Suppressor macrophage treated with lipopolysaccharide for 4 hours (primary cell): ENCODE measurements at places on chromosomes 7 and 10.

GRCh38 chr7:77339726-77340125 lies 76.4 kb downstream of the GSAP start:
- DNase-seq: no peak

DNA sequence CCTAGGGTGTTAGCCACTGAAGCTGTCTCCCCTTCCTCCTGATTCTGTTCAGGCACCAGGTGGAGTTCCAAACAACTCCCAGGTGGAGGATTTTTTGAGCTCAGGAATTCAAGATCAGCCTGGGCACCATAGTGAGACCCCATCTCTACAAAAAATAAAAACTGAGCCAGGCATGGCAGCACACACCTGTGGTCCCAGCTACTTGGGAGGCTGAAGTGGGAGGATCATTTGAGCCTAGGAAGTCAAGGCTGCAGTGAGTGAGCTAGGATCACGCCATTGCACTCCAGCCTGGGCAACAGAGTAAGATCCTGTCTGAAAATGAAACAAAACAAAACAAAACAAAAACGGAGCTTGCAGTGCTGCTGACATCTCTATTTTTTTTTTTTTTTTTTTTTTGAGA lies 128.8 kb upstream of the CALN1 start:
- no peak for DNase-seq

GRCh38 chr10:95730233-95730632 lies 25.7 kb upstream of the ENTPD1 start:
- DNase-seq: peak; percentile 66

- DNase-seq: no peak
Observed at GRCh38 chr10:31071232-31072005, 39.8 kb upstream of the ZNF438 start.

DNA sequence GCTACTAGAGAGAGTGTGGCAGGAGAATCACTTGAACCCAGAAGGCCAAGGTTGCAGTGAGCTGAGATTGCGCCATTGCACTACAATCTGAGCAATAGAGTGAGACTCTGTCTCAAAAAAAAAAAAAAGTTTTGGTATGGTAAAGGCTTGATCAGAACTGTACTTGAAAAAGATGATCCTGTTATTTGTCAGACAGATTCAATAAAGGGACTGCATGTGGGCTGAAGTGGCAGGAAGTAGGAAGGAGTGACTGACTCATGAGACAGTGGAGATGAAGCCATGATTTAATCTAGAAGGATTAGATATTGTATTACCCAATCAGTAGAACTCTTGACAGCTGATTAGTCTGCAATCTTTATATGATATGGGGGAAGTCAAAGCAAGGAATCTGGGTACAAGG lies 2.7 kb upstream of the TMEM254 start:
- DNase-seq: peak; percentile 77

- peak; percentile 43 for DNase-seq
Observed at GRCh38 chr7:95690367-95690947, 81.9 kb upstream of the DYNC1I1 start.

DNA sequence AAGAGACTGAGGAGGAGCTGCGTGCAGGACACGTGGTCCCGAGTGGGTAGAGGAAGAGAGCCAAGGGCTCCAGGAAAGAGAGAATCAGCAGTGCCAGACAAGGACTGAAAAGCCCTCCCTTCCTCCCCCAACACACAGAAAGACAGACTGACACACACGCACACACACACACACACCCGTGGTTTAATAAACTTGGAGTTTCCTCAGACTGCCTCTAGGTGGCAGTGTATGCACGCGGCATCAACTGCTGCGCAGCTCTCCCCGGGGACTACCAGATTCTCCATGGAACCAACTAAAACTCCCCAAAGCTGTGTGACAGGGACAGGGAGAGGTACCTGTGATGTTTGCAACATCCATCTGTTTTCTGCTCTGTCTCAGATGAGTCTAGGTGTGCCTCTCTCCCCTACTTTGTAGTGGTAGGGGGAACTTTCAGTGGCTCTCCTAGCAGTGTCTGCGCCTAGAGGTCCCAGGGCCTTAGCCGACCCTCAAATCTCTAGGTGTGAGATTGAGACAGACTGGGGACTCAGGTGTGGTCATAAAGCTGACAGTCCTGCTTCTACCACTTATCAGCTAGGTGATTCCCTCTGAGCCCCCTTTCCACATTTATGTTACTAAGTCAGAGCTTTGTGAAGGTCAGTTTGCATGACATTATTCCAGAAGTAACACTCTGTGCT lies 9.3 kb upstream of the TSPAN14 start:
- DNase-seq: peak; percentile 76

- DNase-seq: peak; percentile 8
Observed at GRCh38 chr7:38748056-38748610, 117.0 kb upstream of the AMPH start.

DNA sequence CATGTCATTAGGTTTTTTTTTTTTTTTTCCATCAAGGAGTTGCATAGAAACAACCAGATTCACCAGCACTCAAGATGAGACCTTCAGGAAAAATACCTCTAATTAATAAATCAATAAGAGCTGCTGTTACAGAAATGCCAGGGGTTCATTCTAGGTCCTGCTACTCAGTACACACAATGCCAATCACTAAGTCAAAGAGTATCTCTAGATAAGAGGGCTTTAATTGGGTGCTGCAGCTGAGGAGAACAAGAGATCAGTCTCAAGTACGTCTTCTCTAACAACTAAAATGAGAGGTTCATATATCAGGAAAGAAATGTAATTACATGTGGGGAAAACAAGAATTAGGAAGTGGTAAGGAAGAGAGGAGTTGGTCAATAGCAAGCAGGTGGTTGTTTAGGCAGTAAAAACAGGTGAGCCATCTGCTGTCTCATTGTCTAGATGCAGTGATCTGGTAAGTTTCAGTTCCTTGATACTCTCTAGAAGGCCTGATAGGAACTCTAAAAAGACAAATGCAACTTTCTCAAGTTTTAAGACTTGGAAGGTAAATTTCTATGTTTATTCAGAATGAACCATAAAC lies 272.9 kb upstream of the ZWINT start:
- no peak for DNase-seq

- DNase-seq: no peak
Observed at GRCh38 chr7:80661729-80662128, 23.3 kb downstream of the CD36 start.

- DNase-seq: no peak
Observed at GRCh38 chr10:78770167-78771090, 298.3 kb upstream of the ZMIZ1 start.

DNA sequence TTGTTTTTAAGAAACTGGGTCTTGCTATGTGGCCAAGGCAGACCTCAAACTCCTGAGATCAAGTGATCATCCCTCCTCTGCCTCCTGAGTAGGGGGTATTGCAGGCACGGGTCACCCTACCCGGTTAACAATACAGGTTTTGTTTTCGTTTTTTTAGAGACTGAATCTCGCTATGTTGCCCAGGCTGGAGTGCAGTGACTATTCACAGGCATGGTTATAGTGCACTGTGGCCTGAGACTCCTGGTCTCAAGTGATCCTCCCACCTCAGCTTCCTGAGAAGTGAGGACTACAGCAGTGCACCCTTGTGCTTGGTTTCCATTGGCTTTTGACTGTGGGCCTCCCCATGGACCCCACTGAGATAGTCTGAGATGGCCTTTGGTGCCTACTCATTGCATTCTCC lies 3.8 kb upstream of the TRIM24 start:
- DNase-seq: no peak

GRCh38 chr7:157266272-157266671 lies 70.5 kb upstream of the DNAJB6 start:
- no peak for DNase-seq

GRCh38 chr7:31119249-31119648 lies 67.1 kb downstream of the ADCYAP1R1 start:
- DNase-seq: no peak

DNA sequence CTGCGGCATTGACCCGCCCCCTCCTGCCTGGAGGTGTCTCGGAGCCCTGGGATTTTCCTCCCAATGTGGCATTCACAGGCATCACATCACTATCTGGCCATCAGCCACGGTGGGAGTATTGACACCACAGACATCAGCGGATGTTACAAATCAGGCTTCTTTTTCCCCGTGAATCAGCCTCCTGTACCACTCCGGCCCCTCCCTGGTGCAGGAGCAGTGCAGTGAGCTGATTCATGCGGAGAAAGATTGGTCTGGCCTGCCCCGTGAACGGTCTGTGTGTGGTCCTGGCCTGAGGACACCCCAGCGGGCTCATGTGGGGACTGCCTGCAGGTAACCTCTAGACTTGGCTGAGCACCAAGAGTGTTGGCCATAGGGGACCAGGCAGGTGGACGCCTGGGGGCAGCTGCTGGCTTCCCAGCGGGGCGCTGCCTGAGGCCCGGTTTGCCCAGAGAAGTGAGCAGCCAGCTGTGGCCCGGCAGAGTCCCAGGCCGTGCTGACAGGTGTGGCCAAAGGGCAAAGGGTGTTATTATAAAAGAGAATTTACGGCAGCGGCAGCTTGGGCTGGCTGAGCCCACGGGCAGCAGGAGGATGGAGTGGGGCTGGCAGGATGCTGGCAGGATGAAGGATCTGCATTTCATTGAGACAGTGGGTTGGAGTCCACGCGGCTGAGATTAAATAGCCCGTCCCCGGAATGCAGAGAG lies 32.1 kb upstream of the GNA12 start:
- DNase-seq: no peak

- DNase-seq: no peak
Observed at GRCh38 chr7:45347804-45348203, 190.2 kb downstream of the RAMP3 start.

GRCh38 chr10:112304267-112304859 lies 21.2 kb downstream of the TECTB start:
- DNase-seq: no peak

- no peak for DNase-seq
Observed at GRCh38 chr7:21125297-21125696, 302.6 kb upstream of the SP4 start.

GRCh38 chr10:29434111-29434510 lies 145.2 kb downstream of the LYZL1 start:
- DNase-seq: peak; percentile 45

DNA sequence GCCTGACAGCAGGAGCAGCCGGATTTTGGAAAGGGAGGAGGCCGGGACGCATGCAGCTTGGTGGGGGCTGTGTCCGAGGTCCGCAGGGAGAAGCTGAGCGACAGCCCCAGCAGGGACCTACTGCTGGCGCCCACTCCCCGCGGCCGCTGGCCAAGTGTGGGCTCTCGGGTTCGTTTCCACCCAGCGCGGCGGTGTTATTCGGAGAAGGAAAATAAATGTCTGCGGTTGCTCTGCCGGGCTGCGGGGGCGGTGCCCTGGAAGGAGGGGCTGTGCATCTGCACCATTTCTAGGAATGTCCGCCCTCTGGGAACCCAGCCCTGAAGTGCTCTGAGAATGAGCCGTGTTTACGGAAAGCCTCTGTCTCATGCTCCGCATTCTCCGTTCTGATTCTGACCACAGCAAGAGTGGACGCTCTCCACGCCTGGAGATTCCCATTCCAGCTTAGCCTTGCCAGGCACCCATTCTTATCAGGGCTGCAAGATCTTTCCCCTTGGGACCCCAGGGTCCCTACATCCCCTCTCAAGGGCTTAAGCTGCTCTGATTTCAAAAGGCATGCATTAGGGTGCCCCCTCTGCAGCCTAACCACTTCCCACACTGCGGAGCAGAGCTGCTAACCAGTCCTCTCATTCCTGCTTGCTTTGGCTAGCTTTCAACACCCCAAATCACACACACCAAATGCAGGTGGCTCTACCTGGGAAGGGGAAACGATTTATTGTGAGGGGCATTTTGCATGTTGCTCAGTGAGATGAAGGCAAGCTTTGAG lies 256.6 kb upstream of the GLI3 start:
- peak; percentile 1 for DNase-seq

GRCh38 chr7:18352339-18353255 lies 143.0 kb upstream of the HDAC9 start:
- peak; percentile 57 for DNase-seq

DNA sequence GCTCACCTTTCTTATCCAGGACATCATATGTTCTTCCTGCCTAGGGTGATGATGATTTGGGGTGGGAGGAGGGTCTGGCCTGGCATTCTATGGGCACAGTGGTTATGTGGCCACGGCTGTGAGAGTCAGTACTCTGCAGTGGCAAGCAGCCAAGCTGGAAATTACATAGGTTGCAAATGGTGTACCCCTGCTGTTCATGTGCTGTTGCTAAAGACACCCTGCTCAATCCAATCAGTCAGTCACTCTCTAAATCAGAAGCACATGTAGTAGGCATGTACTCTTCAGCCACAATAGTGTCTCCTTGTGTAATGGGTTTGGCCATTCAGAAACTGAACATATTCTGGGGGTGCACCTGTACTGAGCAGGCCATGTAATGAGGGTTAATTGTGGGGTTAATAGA lies 449.1 kb upstream of the ANKRD30A start:
- no peak for DNase-seq

DNA sequence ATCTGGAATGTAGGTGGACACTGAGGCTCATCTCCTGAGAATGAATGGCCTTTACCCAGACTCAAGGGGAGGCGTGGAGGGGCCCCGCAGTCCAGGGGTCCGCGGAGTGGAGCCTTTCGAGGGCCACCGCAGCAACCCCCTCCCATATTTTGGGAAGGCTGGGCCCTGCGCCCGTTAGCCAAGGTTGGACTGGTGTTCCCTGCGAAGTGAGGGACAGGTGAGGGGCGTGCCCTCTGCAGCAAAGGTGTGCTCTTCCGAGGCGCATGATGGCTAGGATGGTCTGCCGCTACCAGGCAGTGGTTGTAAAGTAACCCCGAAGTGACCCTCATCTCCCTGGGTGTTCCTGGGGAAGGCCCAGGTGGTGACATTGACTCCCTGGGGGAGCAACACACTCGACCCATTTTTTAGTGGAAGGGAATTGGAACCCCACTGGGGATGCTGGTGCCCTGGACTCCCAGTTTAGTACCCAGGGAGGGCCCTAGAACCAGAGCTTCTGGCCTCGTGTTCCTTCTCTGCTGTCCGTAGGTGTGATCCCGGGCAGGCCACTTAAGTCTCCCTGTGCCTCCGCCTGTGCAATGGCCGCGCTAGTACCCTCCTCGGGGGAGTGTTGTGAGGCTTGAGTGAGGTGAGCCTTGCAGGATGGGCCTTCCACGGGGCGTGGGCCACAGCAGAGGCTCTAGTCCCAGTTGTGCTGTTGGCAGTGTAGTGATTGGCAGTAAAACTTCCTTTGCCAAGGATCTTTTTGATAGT lies 779 bp downstream of the FAM241B start:
- DNase-seq: no peak

GRCh38 chr10:43890124-43890523 lies 241.4 kb upstream of the ZNF32 start:
- DNase-seq: no peak

GRCh38 chr10:12403119-12403518 lies 53.8 kb downstream of the CAMK1D start:
- no peak for DNase-seq

DNA sequence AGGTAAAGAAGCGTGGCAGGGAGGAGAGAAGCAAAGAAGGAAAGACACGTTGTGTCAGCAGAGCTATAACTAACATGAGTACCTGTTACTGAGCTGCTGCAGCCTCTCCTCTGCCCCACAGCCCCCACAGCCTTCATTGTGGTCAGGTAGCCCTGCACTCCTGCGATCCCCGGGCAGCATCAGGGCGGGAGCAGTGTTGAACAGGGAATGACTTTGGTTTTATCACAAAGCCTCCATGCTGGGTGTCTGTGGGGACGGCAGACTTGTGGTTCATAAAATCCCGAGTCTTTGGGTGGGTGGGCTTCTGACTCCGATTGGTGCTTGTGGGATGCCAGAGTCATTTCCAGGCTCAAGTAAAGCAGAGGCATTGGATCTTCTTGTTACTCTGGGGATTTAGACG lies 14.8 kb upstream of the PRKAG2 start:
- no peak for DNase-seq

- DNase-seq: no peak
Observed at GRCh38 chr10:26835025-26835424, 25.7 kb downstream of the ABI1 start.
